OCI-M1 (cell line): ENCODE measurements at places on chromosomes 11 and 22.

DNA sequence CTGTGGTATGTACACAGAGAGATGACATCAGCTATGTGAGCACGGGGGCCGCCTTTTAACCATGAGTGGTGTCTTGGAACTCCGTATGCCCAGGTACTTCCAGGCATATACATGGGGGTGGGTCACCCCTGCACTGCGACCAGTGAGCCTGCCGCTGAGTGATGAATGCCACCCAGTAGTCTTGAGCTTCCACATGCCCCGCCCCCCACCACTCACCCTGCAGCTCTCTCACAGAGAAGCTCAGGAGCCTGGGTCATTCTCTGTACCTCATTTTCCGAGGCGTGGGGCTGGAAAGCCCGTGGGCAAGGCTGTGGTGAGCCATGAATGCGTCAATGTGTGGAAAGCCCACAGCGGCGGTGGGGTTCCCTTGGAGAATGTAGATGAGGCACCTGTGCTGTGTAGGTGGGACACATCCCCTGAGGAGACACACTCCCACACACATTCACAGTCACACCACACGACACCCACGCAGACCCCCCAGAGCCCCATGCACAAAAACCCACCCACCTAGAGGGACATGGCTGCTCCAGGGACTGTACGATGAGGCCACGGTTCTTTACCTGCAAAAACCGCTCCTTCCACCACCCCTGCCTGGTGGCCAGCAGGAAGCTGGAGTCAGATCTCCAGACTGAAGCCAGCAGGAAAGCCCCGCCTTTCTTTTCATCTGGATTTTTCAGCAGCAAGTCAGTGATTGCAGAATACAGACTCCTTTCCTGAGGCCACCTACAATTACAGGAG lies 67.6 kb downstream of the PIWIL3 start:
- no peak for DNase-seq

- no peak for DNase-seq
These were observed 92.3 kb upstream of the PAX6 start for GRCh38 chr11:31903225-31904074.

DNA sequence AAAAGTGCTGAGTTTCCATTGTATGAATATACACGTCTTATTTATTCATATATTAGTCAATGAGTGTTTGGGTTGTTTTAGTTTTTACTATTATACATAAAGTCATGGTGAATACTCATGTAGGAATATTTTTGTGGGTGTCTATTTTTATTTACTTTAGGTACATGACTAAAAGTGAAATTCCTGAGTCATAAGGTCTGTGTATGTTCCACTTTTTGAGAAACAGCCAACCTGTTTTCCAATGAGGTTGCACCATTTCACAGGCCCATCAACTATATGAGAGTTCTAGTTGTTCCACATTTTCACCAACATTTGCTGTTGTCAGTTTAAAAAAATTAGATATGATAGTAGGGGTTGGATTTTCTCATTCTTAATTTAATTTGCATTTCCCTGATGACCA lies 6.6 kb upstream of the OR6X1 start:
- no peak for DNase-seq

DNA sequence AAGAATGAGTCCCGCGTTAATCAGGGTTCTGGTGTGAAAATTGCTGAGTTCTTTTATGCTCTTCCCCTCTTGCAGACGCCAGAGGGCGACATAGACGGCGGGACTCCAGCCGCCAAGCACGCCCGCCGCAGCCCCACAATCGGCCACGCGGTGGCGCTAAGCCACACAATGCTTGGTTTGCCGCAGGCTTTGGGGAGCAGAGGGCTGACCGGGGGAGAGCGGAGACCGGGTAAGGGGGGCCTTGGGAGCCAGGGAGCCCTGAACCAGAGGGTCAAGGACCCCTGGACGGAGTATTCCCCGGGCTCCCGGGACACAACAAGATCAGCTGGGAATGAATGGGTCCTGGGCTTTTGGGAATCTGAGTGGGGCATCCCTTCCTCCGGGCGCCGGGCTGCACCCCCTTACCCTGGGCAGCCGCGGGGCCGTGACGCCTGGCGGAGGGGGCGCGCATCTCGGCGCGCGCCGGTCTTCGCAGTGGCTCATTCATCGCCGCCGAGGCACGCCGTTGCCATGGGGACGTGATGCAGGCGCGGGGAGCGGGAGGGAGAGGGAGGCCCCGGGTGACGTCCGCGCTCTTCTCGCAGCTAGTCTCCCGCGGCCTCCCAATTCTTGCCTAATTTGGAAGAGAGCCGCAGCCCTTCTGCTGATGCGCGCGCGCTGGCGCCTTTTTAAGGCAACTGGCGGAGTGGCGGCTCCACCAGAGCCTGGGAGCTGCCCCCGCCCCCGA lies 12.2 kb upstream of the NPAS4 start:
- peak; percentile 92 for DNase-seq

DNA sequence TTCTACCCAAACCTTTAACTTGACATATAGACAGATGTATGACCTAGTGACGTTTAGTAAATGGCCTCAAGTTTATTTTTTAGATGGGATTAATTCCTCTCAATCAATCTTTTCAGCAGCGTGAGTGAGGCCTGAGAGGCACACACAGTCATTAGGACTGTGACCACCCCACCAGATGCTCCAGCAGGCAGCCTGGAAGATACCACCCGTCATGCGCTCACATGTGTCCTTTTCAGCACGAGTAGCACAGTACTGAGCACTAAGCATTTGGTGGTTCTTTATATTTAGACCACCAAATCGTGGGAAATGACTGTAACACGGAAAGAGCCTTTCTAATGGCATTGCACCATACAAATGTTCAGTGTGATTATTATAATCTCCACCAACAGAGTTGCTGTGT lies 354.6 kb upstream of the DDI1 start:
- DNase-seq = no peak

DNA sequence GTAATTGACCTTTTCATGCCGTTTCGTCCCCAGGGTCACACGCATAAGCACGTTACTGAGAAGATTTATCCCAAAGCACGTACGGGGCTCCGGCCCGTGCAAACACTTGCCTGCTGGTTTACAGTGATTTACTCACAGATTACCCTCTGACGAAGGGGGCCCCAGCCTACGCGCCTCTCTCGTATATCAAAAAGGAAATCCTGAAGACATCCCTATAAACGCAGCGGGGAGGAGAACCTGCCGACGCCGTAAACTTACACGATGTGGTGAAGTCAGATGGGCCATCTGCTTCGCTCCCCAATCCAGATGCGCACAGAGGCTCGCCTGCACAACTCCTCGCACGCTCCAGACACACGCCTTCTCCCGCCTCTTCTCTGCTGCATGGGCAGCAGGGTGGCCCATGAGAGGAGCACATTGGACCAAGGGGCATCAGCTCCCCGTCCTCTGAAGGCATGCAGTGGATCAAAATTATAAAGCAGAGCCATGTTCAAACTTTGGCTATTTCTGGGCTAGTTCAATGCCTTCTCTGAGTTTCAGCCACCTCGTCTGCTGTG lies 123.6 kb downstream of the MN1 start:
- no peak for DNase-seq

GRCh38 chr11:124746621-124747243 lies 5.3 kb downstream of the VSIG2 start:
- peak; percentile 98 for DNase-seq

GRCh38 chr22:28245579-28246224 lies 326.6 kb upstream of the PITPNB start:
- DNase-seq = no peak

GRCh38 chr11:9535189-9535781 lies 38.2 kb upstream of the WEE1 start:
- peak; percentile 90 for DNase-seq
